Smooth muscle cell of bladder (primary cell): ENCODE measurements at places on chromosomes 5 and 9. TPM values are rescaled to one million over a fixed set of nuclear protein-coding genes. Genes with fewer than 3 reads are reported as not detected.

The TAF11L5 gene
- total RNA-seq, result not detected in 2 replicates

The SLC25A2 gene
- 0.14 and 0.18 TPM in 2 replicates for total RNA-seq

The PDZD2 gene
- 0.43 and 0.46 TPM in 2 replicates for total RNA-seq

The SPATA31D4 gene
- total RNA-seq, result not detected in 2 replicates

The IFNE gene
- 1.8 and 3.3 TPM in 2 replicates for total RNA-seq

The PLPP7 gene
- 6.8 and 14.0 TPM in 2 replicates for total RNA-seq

The CPEB4 gene
- total RNA-seq, result 20.1 and 25.7 TPM in 2 replicates

The SLC4A9 gene
- not detected in 2 replicates for total RNA-seq

The SPINK7 gene
- total RNA-seq, result not detected in 2 replicates

The SLIT3 gene
- total RNA-seq, result 4.6 and 18.5 TPM in 2 replicates

The FAM151B gene
- 7.9 and 8.0 TPM in 2 replicates for total RNA-seq

The SPATA31C1 gene
- not detected in 2 replicates for total RNA-seq

The AUH gene
- 28.6 and 34.4 TPM in 2 replicates for total RNA-seq

The CARTPT gene
- total RNA-seq, result not detected in 2 replicates

The SLC25A48 gene
- not detected in 2 replicates for total RNA-seq

The ABO gene
- not detected in 2 replicates for total RNA-seq

The SLC6A19 gene
- not detected in 2 replicates for total RNA-seq

The PDE6A gene
- under 0.01 TPM in 1 of 2 replicates, not detected in the other for total RNA-seq

The TMEM232 gene
- 2.8 and 3.4 TPM in 2 replicates for total RNA-seq

The MYMK gene
- total RNA-seq, result not detected in 2 replicates

The PCDHGA12 gene
- 9.1 and 11.7 TPM in 2 replicates for total RNA-seq

The GDNF gene
- total RNA-seq, result 0.28 and 0.65 TPM in 2 replicates

The SLC9A3 gene
- total RNA-seq, result 0.43 and 0.55 TPM in 2 replicates

The PCDHA11 gene
- under 0.01 and 0.65 TPM in 2 replicates for total RNA-seq

The IL5 gene
- not detected in 2 replicates for total RNA-seq

The TMED7 gene
- total RNA-seq, result 132 and 142 TPM in 2 replicates

The URM1 gene
- total RNA-seq, result 30.3 and 32.9 TPM in 2 replicates

The CDH12 gene
- total RNA-seq, result not detected in 2 replicates

The RAI14 gene
- total RNA-seq, result 131 and 132 TPM in 2 replicates

The FOCAD gene
- total RNA-seq, result 71.5 and 77.1 TPM in 2 replicates

The PPP1R2B gene
- under 0.01 and 0.09 TPM in 2 replicates for total RNA-seq

The COL15A1 gene
- 164 and 267 TPM in 2 replicates for total RNA-seq

The MORN5 gene
- not detected in 2 replicates for total RNA-seq

The LRRTM2 gene
- total RNA-seq, result 0.18 and 0.57 TPM in 2 replicates

The CREBRF gene
- total RNA-seq, result 22.5 and 25.4 TPM in 2 replicates

The ENTR1 gene
- 20.3 and 31.3 TPM in 2 replicates for total RNA-seq

The AHRR gene
- total RNA-seq, result 21.9 and 27.0 TPM in 2 replicates

The SV2C gene
- not detected in 2 replicates for total RNA-seq

The ITK gene
- under 0.01 TPM in 2 replicates for total RNA-seq

The OLFML2A gene
- total RNA-seq, result 3.1 and 6.5 TPM in 2 replicates

The TOR2A gene
- total RNA-seq, result 2.6 and 2.7 TPM in 2 replicates

The REEP2 gene
- total RNA-seq, result 16.2 and 17.5 TPM in 2 replicates

The RLN2 gene
- not detected in 2 replicates for total RNA-seq

The CCL21 gene
- not detected in 2 replicates for total RNA-seq

The PLEKHG4B gene
- under 0.01 TPM in 1 of 2 replicates, not detected in the other for total RNA-seq

The NTRK2 gene
- total RNA-seq, result 0.09 TPM in 1 of 2 replicates, not detected in the other

The LMX1B gene
- total RNA-seq, result not detected in 2 replicates

The KIF20A gene
- 8.8 and 9.1 TPM in 2 replicates for total RNA-seq

The DAB2 gene
- 122 and 161 TPM in 2 replicates for total RNA-seq

The MRPL22 gene
- 23.3 and 32.4 TPM in 2 replicates for total RNA-seq

The IL31RA gene
- total RNA-seq, result 0.18 and 0.71 TPM in 2 replicates

The LSM11 gene
- total RNA-seq, result 1.7 and 4.5 TPM in 2 replicates

The PCDHGB7 gene
- total RNA-seq, result 6.3 and 6.9 TPM in 2 replicates

The ARID3C gene
- total RNA-seq, result 0.09 and 0.14 TPM in 2 replicates

The ADAMTSL1 gene
- total RNA-seq, result 7.4 and 26.1 TPM in 2 replicates

The GARNL3 gene
- 1.3 and 1.9 TPM in 2 replicates for total RNA-seq

The RABGAP1 gene
- 35.0 and 35.6 TPM in 2 replicates for total RNA-seq

The FBLL1 gene
- total RNA-seq, result 0.28 and 0.74 TPM in 2 replicates

The TMEM174 gene
- not detected in 2 replicates for total RNA-seq
